Activated naive CD4-positive, alpha-beta T cell treated with Interleukin-2 at 50 U/mL for 16 hours (primary cell): ENCODE measurements at places on chromosomes 6 and 20.

GRCh38 chr6:56524891-56525703 lies 117.6 kb downstream of the DST start:
- DNase-seq = no peak

DNA sequence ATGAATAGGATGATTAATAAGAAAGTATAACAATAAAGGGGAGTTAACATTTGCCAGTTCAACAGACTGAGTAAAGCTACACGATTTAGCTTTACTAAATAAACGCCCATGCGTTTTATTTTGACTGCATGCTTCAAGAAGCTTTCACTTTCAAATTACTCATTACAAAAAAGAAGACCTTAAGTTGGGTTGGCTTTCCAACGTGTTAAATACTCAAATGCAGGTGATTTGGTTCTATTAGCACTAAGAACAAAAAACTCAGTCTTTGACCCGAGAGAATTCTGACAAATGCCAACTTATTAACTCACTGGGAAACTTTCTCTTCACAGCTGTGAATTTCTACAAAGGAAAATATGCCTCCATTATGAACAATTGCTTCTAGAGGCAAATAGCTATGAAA lies 24.8 kb downstream of the RNF146 start:
- DNase-seq = no peak

DNA sequence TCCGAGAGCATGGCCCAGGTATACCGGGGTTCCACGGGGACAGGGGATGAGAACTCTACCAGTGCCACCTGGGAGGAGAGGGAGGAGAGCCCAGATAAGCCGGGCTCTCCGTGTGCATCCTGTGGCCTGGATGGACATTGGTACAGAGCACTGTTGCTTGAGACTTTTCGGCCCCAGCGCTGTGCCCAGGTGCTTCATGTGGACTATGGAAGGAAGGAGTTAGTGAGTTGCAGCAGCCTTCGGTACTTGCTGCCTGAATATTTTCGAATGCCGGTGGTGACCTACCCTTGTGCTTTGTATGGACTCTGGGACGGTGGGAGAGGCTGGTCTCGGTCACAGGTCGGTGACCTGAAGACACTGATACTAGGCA lies 1.3 kb downstream of the TDRD6 start:
- DNase-seq = no peak

DNA sequence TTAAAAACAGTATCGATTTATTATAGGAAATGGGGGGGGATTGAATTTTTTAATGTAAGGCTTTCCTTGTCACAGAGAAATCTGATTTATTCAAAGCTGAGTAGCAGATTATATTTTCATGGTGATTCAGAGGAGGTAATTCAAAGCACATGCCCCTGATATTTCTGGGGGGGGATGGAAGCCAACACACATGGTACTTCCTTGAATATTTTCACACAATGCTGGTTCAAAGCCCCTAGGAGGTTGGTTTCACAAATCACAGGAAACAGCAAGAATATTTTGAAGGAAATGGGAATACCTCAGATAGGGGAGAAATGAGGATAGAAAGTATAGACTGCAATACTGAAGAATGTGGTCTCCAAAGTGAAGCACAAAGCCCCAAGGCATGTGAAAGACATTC lies 98.8 kb downstream of the RTN4IP1 start:
- no peak for DNase-seq

DNA sequence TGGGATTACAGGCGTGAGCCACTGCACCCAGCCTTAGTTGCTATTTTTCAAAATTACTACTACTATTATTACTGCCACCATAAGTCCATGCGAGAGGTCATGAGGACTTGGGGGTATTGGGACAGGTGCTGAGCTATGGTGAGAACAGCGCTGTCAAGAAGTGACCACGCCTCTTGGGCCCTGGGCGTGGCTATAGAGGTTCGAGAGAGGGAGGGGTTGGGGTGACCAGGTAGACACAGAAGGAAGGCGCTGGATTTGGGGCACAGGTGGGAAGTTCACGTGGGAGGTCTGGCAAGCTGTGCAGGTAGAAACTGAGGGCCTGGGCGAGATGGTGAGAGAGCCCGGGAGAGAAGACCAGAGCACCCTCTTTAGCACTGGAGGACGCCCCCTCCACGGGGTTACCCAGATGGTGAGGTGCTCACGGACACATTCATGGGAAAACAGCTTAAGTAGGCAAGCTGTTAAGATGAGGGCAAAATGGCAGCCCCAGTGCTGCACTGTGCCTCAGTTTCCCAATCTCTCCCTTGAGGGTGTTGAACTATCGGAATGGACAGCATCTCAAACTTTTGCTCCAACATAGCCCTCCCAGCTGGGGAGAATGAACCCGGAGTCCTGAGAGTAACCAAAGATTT lies 61.0 kb downstream of the RAB44 start:
- no peak for DNase-seq

DNA sequence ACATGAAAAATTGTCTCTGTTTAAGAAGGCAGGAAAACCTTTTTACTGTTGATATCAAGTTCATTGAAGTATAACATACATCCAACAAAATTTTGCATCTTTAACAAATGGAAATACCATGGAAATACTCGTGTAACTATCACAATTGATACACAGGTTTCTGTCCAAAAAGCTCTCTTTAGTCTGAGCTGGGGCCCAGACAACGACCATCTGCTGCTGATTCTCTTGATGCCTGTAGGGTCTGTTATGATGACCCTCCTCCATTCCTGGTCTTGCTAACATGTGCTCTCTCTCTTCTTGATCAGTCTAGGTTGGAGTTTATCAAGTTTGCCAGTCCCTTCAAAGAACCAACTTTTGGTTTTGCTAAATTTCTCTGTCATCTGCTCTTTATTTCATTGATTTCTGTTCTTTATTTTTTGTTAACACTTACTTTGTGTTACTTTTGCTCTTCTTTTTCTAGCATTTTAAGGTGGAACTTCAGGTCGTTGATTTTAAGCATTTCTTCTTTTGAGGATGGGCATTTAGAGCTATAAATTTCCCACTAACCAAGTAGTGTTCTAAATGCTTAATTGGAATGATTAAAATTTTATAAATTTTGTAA lies 116.8 kb downstream of the PSMB1 start:
- no peak for DNase-seq

- DNase-seq = no peak
Measured at GRCh38 chr20:44629542-44629941, 22.0 kb downstream of the ADA start.

DNA sequence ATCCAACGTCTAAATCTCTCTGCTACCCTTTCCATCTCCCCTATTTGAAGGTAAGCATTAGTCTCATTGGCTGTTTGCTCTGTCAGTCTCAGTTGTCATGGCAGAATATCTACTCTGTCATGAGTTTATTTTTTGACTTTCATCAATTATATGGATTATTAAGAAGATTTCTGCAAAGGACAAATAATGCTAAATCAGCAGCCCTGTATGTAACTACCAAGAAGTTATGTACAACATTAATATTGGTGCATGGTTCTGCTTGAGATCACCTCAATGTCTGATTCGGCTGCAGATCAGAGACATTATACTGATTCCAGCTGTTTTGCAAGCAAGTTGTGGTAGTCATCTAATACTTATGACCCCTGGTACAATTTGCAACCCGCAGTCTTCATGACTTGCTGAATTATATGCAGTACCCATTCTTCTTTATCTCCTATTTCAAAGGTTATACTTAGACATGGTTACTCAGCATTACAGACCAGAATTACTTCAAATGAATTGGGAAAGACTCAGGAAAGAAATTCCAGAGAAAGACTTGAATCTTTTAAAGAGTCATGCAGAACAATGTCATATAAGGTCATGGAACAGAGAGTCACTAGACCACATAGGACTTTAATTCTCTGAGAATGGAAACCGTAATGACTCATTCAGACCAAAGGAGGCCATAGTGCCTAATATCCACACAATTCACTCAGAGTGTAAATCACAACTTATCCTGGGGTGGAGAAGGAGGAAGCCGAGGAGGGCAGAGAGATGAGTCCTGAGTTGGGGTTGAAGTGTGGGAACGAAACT lies 201.4 kb downstream of the IBTK start:
- DNase-seq = no peak

DNA sequence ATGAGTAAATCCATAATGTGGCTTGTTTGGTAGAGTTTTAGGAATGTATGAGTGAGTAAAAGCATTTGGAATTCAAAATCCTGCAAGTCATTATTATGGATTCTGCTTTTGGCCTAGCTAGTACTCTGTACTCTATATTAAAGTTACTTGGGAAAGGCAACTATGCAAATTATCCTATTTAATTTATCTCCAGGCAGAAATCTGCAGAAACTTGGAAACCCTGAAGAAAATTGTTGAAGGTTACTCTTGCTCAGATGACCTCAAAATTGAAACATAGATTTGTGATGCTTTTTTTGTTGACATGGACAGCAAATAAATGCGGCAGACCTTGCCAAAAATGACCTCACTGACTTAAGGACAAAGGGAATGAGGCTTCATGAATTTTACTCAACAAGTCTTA lies 477.1 kb upstream of the EYS start:
- no peak for DNase-seq

GRCh38 chr20:44566811-44567210 lies 15.6 kb upstream of the PKIG start:
- DNase-seq = no peak

GRCh38 chr6:35573495-35574110 lies 60.9 kb upstream of the TULP1 start:
- no peak for DNase-seq

- DNase-seq = no peak
Measured at GRCh38 chr20:50470264-50470858, 39.8 kb upstream of the PTPN1 start.

GRCh38 chr6:92364948-92365541 lies 1054.3 kb downstream of the EPHA7 start:
- DNase-seq = no peak

DNA sequence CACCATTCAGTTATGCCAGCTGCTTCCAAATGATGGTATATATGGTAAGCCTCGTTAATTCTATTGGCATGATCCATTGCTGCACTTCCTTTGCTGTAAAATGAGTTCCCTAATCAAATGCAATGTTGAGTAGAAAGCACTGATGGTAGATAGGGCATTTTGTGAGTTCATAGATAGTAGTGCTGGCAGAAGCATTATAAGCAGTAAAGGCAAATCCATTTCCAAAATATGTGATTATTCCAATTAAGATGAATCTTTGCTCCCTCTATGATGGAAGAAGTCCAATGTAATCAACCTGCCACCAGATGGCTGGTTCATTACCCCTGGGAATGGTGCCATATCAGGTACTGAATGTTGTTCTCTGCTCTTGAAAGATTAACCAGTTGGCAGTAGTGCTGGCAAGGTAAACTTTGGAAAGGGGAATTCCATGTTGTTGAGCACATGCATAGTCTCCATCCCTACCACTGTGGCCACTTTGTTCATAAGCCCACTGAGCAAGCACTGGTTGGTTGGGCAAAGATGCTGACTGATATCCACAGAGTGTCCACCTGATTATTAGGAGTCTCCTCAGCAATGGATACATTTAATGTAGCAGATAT lies 5.6 kb upstream of the TBPL1 start:
- DNase-seq = no peak

- DNase-seq = no peak
Measured at GRCh38 chr20:32651537-32651936, 22.2 kb downstream of the C20orf203 start.

GRCh38 chr20:33112547-33113386 lies 33.3 kb downstream of the BPIFB4 start:
- no peak for DNase-seq

DNA sequence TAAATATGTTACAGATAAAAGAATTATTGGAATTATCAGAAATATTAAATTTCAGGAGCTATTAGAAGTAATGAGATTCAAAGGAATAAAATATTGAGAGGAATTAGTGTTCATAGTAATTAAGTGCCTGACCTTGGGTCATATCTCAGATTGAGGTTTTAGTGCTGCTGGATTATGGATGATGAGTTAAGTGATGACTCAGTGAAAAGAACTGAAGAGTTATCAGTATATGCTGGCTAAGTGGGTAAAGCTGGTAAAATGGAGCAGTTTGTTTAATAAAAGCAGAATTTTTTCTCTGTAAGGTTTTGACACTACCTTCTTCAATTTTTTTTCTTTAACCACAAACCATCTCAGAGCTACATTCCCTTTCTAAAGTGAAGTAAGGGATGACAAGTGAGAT lies 206.7 kb downstream of the MANEA start:
- DNase-seq = no peak

- no peak for DNase-seq
Measured at GRCh38 chr20:57659517-57660180, 39.4 kb upstream of the ZBP1 start.

DNA sequence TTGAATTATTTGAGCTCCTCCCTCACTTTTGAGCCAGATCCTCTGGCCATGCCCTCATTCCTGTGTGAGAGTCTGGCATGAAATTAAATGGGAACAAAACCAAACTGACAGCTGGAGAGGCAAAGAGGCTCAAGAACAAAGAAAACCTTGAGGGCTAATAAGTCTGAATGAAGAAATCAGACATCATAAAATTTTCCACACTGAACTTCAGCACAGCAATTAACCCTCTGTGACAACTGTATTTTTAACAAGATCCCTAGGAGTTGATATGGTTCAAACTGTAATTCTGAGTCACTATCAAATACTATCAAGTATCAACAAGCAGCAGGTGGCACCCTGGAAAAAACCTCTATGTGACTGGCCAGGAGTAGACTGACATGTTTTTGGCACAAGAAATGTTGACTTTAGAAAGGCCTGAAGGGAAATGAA lies 109.4 kb upstream of the EMILIN3 start:
- DNase-seq = no peak

DNA sequence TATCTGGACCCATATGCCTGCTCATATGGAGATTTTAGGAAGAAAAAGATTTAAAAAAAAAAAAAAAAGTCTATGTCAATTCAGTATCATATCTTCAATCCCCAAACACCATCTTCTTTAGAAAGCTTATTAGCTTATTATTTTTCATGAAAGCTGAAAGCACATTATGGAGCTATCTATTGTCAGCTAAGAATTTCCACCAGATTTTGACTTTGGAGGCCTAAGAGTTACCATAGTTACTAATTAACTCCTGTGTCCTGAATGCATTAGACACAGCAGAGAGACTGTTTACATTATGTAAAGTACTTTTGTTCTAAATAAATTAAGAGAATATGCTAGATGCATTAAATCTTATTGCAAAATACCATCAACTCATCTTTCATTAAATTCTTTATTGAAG lies 255.5 kb upstream of the NRSN1 start:
- DNase-seq = no peak

GRCh38 chr20:50980851-50981713 lies 22.5 kb downstream of the MOCS3 start:
- peak; percentile 55 for DNase-seq

DNA sequence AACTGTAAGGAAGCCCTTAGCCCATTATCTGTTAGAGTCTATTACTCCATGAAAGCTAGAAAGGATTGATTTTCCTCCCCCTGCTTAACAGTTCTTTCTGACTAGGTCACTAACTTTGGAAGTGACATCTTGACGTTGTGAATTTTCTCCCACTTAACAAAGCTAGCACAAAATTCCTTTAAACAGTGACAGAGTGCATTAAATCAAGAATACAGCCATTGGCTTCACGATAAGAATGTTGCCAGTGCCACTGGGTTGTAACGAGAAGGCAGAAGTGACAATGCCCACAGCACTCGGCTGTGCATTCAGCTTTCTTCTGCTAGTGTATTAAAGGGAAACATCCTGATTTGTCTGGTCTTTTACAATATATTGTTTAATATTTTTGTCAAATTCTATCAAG lies 182.7 kb upstream of the DTNBP1 start:
- no peak for DNase-seq
